ENCODE measurements at places on chromosomes 1 and 21.

DNA sequence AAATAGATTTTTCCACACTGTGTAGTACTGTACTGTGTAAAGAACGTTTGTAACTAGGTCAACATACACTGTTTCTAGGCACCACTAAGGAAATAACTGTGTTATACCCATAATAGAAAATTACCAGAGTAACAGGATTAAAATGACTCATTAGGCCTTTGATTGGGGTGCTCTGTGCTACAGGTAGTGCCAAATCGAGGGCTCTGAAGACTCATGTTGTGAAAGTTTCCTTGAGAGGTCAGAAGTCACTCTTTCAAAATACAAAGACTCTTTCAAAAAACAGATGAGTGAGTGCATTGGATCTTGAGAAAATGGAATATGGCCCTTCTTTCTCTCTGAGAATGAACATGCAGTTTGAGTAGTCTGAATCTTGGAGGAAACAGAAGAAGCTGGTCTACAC is 143.0 kb downstream of the MRPL39 start:
- no peak for DNase-seq

DNA sequence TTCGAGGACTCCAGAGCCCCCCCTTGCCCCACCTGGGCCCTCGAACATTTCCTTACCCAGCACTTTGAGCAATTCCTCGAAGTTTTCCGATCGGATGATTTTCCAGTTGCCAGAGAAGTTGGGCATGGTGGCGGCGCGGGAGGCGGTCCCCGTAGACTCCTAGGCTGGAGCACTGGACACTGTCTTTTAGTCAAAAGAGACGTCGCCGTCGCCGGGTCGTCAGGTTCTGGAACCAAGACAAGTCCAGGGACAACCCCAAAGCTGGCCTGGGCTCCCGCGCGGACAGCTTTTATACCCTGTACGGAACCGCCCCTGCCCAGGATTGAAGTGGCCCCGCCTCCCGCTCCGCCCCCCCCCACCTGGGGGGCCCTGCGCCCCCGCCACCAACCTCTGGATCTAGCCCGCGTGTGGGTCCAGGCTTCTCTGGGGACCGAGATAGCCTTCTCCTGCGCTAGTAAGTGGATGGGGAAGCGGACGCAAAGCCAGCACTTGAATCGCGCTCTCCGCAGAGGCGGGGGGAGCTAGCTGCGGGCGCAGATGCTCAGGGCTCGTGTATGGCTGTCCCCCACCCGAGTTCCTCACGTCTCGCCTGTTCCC is at the start of gene CRABP2:
Gene CRABP2 (minus strand): TSS at position 263 of the 597 bp plus-strand sequence. CDS start 137 bp downstream, at position 126.
- DNase-seq = no peak

DNA sequence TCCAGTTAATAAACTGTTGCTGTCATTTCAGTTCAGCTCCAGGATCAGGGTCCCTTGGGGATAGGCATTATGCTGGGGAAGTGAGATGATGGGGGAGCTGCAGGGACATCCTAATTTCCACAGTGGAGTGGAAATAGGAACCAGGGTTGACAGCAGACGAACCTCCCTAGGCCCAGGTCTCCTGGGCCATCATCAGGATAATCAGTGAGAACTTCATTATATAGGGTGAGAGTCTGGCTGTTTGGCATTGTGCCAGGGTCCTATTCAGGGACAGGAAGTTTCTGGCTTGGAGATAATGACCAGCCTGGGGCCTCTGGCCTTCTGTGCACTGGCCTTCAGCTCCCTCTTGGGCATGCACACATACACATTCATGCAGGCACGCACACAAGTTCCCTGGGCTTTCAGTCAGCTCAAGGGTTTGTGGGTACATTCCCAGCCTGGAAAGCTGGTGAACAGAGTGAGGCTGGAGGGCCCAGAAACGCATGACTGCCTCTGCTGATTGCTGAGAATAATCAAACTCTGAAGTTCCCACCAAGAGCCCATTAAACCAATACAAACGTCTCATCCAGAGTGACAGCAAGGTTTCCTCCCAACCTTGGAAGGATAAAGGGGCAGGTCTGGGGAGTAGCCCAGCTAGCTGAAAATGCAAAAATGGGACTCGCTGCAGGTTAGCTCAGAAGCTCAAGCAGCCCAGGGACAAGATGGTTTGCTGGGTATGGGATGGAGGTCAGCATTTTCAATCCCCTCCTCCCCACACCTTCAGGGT is 13.9 kb upstream of the LRIG2 start:
- no peak for DNase-seq

GRCh38 chr1:80918380-80918779 is 882.4 kb upstream of the ADGRL2 start:
- no peak for DNase-seq

- DNase-seq = no peak
These were observed 29.5 kb downstream of the LIN9 start for GRCh38 chr1:226279498-226279897.

DNA sequence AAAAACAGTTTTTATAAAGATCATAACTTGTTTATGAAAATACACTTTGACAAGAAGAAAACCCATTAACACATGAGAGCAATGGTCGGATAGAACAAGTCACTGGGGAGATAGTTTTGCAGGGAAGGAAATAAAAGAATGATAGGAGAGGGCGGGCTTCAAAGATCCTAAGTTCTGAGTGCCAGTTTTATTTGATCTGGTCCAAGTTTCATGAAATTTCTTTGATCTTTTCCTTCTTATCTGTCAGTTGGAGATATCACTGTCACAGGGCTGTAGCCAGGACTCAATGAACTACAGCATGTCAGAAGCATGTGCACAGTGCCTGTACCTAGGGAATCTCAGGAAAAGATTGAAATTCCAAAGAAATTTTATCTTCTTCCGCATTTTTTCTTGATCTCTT is 36.5 kb downstream of the CHRM3 start:
- DNase-seq = no peak

GRCh38 chr1:67110352-67110751 is 24.4 kb downstream of the C1orf141 start:
- no peak for DNase-seq

DNA sequence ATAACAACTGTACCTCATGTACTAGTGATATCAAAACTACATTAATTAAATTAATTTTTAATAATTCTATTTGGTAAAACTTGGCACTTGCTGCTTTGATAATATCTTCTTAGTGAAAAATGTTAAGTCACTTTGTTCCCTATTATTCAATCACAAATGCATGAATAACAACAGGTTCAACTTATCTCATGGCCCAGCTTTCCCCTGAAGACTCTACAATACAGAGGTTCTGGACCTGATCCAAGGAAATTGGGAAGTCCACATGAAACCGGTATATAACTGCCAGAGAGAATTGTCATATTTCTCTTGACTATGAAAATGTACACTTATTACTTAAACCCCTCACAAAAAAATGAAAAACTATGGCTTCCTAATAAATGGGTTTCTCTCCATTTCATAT is 33.9 kb upstream of the PTPRC start:
- DNase-seq = no peak

GRCh38 chr1:244727871-244728474 is 75.0 kb downstream of the DESI2 start:
- no peak for DNase-seq

- no peak for DNase-seq
These were observed 379.4 kb downstream of the PLPP3 start for GRCh38 chr1:56199956-56200355.

DNA sequence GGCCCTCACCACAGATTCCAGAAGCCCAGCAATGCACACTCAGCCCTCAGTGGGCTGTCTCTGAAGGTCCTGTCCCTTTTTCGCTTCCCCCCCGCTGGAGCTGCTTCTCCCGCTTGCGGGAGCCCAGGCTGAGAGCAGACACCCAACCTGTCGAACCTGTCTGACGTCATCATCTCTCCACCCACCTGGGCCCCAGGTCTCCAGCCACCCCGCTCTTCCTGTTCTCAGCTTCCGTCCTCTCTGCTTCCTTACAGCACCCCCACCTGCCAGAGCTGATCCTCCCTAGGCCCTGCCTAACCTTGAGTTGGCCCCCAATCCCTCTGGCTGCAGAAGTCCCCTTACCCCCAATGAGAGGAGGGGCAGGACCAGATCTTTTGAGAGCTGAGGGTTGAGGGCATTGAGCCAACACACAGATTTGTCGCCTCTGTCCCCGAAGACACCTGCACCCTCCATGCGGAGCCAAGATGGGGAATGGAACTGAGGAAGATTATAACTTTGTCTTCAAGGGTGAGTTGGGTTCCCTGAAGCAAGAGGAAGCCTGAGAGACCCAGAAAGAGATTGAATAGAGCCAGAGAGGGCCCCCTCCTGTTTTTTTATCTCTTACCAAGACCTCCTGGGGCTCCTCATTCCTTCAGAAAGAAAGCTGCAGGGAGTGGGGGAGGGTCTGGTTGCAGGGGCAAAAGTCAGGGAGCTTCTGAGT is at the start of gene RAB25:
Gene RAB25 (plus strand): TSS at position 224 of the 700 bp plus-strand sequence. CDS start 241 bp downstream, at position 465.
- DNase-seq = no peak

DNA sequence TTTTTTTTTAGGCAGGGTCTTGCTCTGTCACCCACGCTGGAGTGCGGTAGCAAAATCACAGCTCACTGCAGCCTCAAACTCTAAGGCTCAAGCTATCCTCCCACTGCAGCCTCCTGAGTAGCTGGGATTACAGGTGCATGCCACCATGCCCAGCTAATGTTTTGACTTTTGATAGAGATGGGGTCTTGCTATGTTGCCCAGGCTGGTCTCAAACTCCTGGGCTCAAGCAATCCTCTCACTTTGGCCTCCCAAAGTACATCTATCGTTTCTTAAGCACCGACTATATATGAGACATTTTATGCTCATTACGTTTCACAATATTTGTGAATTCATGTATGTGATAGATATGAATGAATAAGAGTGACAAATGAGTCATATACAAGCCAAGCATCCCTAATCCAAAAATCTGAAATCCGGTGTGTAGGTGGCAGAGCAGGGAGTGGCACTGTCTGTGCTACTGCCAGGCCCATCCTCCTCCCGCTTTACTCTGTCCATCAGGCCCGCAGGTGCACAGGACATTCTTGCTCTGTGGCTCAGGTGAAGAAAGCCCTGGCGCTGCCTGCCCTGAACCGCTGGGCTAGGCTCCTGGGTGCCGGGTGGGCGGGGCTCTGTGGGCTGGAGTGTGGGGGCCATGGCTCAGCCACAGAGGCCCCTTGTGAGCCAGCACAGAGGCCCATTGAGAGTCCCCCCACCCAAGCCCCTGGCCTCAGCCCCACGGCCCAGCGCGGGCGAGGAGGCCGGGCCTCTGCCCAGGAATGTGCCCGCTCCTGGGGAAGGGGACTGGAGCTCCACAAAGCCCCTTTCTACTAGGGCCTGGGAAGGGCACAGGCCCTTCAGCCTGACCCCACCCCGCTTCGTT is 45.3 kb downstream of the HSPG2 start:
- no peak for DNase-seq

DNA sequence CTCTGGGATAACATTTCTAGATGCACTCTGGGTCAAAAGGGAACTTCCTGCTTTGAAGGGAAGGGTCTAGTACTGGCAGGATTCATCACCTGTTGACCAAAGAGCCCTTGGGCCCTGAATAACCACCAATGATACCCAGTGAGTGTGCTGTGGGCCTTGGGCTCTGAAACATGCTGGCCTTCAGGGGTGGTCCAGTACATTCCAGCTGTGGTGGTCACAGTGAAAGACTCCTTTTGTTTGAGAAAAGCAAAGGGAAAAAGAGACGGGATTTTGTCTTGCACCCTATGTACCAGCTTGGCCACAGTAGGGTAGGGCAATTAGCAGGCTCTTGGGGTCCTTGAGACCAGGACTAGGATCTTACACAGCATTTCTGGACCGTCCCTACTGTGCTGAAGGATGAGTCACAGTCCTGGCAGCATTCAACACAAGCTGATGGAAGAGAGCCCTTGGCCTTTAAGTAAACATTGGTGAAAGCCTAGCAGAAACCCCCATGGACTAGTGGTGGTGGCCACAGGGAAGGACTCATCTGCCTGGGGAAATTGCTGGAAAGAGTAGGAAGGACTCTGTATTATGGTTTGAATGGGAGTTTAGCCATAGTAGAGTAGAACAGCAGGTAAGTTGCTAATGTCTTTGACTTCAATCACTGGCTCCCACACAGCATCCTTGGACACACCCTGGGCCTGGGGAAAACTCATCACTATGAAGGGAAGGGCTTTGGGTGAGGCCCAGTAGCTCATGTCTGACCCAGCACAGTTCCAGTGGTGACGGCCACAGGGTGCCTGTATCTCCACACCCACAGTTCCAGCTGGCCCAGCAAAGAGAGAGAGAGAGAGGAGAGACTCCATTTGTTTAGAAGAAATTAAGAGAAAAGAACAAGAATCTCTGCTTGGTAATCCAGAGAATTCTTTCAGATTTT is 87.5 kb downstream of the COL24A1 start:
- no peak for DNase-seq

GRCh38 chr1:79663916-79664315 is 657.4 kb upstream of the ADGRL4 start:
- no peak for DNase-seq

- no peak for DNase-seq
These were observed 61.1 kb upstream of the ANGPTL1 start for GRCh38 chr1:178931858-178932551.

GRCh38 chr21:15211491-15212133 is 146.8 kb upstream of the NRIP1 start:
- DNase-seq = no peak

DNA sequence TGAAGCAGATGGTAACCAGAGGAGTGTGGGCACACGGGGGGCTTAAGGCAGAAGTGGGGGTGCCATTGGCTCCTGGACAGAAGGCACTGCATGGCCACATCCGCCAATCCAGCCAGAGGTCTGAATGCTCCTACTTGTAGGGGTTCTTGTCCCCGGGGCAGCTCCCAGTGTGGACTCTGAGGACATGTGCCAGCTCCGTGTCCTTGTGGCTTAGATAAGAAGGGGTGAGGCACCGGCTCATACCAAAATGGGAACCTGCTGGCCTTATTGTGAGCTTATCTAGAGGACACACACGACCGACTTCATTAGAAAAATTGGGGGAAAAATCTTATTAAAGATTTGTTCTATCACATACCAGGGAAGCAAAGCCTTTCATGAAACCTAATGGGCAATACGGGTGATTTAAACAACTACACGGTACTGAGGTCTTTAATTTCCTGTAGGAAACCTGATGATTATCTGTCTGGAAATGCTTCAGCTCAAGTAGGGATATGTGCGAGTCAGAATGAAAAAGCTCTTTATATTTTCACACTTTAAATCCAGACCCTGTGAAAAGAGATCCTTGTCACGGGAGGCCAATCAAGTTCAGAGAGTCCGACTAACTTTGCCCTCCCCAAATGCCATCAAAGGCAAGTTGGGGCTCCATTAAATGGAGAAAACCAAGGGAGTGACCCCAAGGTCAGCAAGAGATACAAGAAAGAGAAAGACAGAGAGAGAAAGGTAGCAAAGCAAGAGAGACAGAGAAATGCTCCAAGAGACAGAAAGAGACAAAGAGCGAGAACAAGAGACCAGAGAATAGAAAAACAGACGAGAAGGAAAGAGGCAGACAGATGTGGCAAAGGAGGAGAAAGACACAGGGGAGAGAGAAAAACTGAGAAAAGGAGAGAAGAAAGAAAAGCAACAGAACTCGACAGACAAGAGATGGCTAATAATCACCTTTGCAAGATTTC is 14.1 kb upstream of the KCNN3 start:
- no peak for DNase-seq

All from activated T-cell treated with anti-CD3 and anti-CD28 coated beads for 4 hours (primary cell).